ENCODE measurements at places on chromosomes 4 and X.
A peak's percentile ranks its signal among the peaks of the same experiment; 100 is the strongest.

- no peak for DNase-seq
These were observed 3.4 kb downstream of the SPARCL1 start for GRCh38 chr4:87525636-87526295.

DNA sequence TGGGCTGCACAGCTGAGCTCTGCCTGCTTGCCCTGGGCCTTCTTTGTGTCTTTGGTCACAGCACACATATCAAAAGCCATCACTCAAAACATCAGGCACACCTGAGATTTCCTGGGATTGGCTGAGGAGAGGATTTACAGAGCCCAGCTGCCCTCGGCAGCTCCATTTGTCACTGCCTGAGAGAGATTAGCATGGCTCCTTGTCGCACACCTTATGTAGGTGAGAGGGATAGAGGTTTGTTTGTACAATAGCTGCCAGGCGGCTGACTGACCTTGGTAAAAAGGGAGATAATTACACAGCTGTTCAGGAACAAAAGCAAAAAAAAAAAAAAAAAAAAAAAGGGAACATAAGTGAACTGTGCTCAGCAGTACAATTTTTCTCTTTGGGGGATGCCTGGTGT lies 63.2 kb downstream of the MGST2 start:
- DNase-seq, result no peak

DNA sequence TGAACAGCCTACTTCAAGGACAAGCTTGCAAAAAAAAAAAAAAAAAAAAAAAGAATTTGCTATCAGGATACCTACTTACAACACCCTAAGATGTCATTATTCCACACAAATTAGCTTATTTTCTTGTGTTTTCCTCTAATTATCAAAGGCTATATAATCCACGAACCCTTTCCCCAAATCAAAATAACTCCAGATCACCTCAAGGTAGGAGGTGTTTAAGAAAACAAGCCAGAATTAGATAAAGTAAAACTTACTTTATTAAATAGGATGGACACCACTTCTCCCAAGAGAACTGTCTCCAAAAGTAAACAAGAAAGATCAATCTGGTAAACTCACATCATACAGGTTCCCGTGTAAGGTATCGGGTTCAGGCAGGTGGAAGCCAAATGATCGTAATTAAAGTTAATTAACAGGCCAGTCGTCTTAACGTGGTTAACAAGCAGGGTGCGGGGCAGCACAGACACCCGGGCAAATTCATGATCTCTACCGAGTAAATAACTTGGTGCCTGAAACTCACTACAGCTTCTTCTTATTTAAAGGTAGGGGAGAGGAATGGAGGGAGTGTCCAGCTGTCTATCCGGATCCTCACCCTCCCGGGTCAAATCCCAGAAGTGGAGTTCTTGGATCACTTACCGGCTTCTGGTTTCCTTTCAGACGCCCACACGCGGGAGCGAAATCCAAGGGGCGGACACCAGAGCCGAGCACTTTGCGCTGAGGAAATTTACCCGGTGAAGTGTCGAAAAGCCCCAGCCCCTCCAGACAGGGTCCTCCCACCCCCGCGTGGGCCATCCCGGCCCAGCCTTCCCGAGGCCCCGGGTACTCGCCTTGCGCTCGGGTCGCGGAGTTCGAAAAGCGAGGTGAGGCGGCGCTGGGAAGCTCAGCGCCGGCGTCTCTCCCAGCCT lies 708 bp downstream of the ARAP2 start:
- DNase-seq, result peak; percentile 32

- DNase-seq, result no peak
These were observed 17.4 kb upstream of the PDCL2 start for GRCh38 chr4:55609393-55609866.

DNA sequence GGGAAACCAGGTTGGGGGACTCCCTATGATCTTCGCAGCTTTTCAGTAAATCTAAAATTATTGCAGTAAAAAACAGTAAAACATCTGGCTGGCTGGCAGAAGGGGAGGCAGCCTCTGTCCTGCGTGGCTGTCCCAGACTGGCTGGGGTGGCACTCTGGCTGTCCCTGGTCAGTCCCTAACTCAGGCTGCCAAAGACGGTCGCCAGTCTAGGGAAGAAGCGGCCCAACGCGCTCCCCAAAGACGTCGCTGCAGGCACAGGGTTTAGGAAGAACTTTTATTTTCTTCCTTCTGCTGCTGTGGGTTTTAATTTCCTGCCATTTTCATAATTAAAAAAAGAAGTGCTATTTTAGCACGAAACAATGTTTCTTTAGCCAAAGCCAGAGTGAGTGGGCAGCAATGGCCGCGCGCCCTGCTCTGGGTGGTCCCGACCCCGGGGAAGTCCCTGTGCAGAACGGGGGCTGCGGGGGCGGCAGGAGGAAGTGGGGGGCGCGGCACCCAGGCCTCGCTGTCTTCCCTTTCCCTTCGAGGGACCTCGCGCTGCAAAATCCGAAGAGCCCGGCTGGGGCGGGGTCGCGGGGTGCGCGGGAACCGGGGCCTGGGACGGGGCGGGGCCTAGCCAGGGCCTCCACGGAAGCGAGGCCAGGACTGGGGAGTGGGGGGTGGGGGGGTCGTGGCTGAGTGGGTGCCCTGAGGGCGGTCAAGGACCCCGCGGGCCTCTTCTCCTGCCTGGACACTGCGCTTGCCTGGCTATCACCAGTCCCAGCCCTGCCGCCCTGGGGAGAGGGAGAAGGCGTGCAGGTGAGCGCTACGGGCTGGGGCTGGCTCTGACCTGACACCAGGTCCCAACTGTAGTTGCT lies 6.3 kb upstream of the LETM1 start:
- DNase-seq, result no peak

GRCh38 chr4:136516371-136516770 lies 1015.9 kb downstream of the PCDH18 start:
- no peak for DNase-seq

GRCh38 chrX:129161108-129161507 lies 362.2 kb downstream of the SMARCA1 start:
- DNase-seq, result no peak

- peak; percentile 1 for DNase-seq
These were observed at the start of gene UCHL1 for GRCh38 chr4:41256740-41257256. Gene UCHL1, plus strand, starts transcription at chr4:41256928. Its CDS starts 49 bp downstream, at chr4:41256977.

GRCh38 chr4:80463509-80463908 lies 128.0 kb downstream of the CFAP299 start:
- DNase-seq, result no peak

GRCh38 chrX:131739823-131740222 lies 195.9 kb downstream of the OR13H1 start:
- DNase-seq, result no peak
